ENCODE measurements at places on chromosomes 16 and 17. TPM values are rescaled to one million over a fixed set of nuclear protein-coding genes. Genes with fewer than 3 reads are reported as not detected.

DNA sequence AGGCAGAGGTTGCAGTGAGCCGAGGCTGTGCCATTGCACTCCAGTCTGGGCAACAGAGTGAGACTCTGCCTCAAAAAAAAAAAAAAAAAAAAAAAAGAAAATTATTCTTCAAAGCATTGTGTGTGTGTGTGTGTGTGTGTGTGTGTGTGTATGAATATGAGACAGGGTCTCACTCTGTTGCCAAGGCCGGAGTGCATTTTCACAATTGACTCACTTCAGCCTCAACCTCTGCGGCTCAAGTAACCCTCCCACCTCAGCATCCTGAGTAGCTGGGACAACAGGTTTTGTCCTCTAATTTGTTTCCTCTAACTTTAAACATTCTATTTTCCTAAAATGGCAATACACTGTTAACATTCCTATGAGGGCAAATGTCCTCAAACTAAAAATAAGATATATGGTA lies 7.7 kb downstream of the FBXO47 start:
- no peak overlapping the region for H3K4me3 ChIP-seq
- H3K27ac ChIP-seq: no peak overlapping the region
- no peaks in the 10 kb centered on the region for H3K27me3 ChIP-seq
- no peaks in the 10 kb centered on the region for H3K36me3 ChIP-seq
- no peaks in the 10 kb centered on the region for H3K4me1 ChIP-seq

DNA sequence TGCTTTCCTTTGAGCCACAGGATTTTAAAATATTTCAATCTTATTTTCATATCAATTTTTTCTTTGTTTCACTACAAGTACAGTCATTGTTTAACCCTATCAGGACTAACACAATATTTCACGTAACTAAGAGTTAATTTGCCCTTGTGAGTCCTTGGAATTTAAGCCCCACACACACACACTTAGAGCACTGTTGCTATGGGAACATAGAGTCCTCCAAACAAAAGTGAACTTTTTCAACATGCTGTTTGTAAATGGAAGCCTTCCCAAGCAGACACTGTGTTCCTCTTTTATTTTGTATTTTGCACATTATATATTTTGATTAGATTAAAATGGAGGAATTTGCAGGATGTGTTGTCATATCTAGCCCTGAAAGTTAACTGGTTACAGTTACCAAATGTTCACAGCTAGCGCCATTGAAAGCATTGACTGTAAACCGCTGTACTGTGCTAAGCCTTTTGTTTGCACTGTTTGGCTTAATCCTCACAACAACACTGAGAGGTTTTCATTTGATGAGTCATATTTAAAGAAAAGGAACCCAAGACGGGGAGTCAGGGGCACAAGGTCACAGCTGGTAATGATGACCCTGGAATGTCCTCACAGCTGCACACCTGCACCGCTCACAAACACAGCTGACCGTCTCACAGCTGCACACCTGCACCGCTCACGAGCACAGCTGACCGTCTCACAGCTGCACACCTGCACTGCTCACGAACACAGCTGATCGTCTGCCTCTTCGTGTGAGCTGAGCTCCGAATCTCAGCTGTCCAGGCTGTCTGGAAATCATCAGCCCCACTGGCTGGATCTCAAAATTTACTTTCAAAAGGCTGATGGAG lies 6.3 kb downstream of the HSBP1 start:
- H3K36me3 ChIP-seq: no peaks in the 10 kb centered on the region
- H3K4me3 ChIP-seq: no peak overlapping the region
- H3K27me3 ChIP-seq: no peaks in the 10 kb centered on the region
- H3K27ac ChIP-seq: no peak overlapping the region

DNA sequence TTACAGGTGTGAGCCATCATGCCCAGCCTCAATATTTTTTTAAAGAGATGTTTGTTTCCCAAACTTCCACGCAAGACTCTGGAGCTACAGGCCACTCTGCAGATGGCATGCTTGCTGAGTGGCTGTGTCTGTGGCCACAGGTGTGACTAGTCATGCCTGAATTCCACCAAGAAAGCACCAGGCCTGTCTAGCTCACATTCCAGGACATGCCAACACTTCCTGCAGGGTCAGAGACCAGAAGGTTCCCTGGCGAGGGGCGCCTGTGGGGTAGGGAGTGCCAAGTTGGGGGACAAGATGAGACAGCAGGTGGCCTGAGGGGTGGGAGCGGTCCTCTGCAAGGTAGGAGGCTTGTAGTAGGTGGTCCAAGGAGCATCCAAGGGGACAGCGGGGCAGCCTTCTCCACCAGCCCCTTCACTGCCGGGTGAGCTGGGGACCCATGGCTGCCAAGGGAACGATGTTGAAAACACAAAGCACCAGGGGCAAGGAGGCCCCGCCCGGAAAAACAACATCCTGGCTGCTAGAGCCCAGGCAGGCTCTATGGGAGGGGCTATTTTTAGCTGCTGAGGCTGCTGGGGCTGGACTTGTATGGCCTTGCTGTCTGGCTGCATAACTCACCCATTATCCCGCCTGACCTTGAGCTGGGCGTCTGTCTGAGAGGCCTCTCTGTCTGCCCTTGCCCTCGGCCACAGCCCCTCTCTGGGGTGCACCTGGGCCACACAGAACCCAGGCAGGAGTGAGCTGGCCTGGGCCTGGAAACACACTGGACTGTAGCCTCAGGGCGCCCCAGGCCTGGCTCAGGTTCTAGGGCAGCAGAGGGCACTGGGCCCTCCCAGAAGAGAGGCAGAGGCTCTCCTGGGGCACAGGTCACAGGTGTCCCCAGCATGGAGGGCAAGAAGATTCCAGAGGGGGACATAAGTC lies 5.7 kb downstream of the TRIM47 start:
- H3K27me3 ChIP-seq: no peaks in the 10 kb centered on the region
- peaks cover 8% of the 10 kb centered on the region for H3K36me3 ChIP-seq
- H3K4me1 ChIP-seq: peaks cover 42% of the 10 kb centered on the region
- H3K27ac ChIP-seq: peak overlapping the region; percentile 51
- DNase-seq: peak; percentile 90

- no peaks in the 10 kb centered on the region for H3K27me3 ChIP-seq
- H3K27ac ChIP-seq: peak overlapping the region; percentile 20
- no peak overlapping the region for H3K4me3 ChIP-seq
- H3K36me3 ChIP-seq: peaks cover 39% of the 10 kb centered on the region
- peaks cover 5% of the 10 kb centered on the region for H3K4me1 ChIP-seq
- DNase-seq: no peak
These were observed 24.6 kb upstream of the FAAP100 start for GRCh38 chr17:81576621-81577277.

- H3K4me1 ChIP-seq: peaks cover 8% of the 10 kb centered on the region
- DNase-seq: no peak
- H3K36me3 ChIP-seq: peaks cover 87% of the 10 kb centered on the region
- H3K27ac ChIP-seq: no peak overlapping the region
- no peaks in the 10 kb centered on the region for H3K27me3 ChIP-seq
- no peak overlapping the region for H3K4me3 ChIP-seq
These were observed 26.2 kb upstream of the TXNDC11 start for GRCh38 chr16:11768849-11769248.

Gene FBXL16
- 0.17 TPM for total RNA-seq

DNA sequence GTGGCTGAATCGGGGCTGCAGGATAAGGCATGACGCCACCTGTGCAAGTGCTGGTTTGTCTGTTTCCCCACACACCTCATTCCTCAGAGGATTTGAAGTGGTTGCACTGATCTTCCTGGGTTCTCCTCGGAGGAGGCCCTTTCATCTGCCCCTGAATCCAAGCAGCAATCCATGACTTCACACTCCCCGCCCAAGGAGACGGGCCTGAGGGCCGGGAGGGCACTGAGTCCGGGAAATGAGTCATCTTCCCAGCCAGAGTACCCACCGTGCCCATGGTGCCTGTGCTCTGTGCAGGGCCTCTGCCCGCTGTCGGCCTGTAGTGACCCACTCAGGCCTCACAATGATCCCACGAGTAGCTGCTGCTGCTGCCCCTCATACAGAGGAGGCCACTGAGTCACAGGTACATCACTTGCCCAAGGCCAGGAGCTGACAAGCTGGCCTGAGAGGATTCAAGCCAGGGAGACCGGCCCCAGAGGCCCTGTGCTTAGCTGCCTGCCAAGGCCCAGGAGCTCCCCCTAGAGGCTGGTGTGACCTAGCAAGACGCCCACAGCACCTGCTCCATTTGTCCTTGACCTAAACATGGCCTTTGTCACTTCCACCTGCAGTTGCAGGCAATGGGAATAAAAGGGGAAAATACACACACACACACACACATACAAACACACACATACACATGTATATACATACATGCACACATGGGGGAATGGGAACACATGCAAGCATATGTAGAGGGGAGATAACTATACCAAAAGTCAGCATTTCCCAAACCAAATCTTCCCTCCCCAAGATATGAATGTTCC lies 240.0 kb downstream of the C16orf95 start:
- DNase-seq: peak; percentile 47
- no peaks in the 10 kb centered on the region for H3K4me1 ChIP-seq

GRCh38 chr17:17767887-17768418 lies 68.8 kb downstream of the SREBF1 start:
- no peaks in the 10 kb centered on the region for H3K36me3 ChIP-seq
- peak overlapping the region; percentile 1 for H3K27ac ChIP-seq
- DNase-seq: no peak
- no peak overlapping the region for H3K4me3 ChIP-seq
- no peaks in the 10 kb centered on the region for H3K27me3 ChIP-seq
- peaks cover 11% of the 10 kb centered on the region for H3K4me1 ChIP-seq
